ENCODE measurements at places on chromosomes 13 and 19. TPM values are rescaled to one million over a fixed set of nuclear protein-coding genes. Genes with fewer than 3 reads are reported as not detected.
A peak's percentile ranks its signal among the peaks of the same experiment; 100 is the strongest.

ZFP14 gene
- 7.1 TPM for total RNA-seq

FGF21 gene
- not detected for total RNA-seq

KLK5 gene
- total RNA-seq = not detected

CYP4F22 gene
- 0.80 TPM for total RNA-seq

DNA sequence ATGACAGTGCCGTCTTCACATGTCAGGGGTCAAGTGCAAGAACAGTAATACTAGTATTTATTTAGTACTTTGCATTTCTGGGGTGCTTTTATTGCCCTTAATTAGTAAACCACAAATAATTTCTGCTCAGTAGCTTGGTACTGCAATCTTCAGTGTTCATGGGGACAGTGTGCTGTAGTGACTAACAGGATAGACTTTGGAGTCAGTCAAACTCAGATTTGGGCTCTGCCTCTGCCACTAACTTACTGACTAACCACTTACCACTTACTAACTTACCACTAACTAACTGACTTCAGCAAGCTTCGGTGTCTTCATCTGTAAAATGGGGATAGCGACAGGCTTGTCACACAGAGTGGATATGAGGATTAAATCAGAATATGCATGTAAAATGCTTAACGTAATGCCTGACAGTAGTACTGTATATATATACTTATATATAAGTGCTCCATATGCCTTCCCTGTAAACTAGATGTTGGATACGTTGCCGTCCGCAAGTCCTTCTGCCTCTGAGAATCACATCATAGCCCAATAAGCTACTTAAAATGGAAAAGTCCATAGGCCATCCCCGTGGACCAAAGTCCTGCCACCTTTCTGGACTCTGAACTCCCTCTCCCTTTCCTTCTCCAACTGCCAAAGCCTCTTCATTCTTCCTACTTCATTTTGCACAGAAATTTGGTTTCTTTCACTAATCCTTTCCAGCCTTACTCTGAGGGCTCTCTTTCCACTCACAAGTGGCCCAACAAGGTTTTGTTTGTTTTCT, 158.1 kb downstream of the ZIC5 start:
- no peak for DNase-seq

DNA sequence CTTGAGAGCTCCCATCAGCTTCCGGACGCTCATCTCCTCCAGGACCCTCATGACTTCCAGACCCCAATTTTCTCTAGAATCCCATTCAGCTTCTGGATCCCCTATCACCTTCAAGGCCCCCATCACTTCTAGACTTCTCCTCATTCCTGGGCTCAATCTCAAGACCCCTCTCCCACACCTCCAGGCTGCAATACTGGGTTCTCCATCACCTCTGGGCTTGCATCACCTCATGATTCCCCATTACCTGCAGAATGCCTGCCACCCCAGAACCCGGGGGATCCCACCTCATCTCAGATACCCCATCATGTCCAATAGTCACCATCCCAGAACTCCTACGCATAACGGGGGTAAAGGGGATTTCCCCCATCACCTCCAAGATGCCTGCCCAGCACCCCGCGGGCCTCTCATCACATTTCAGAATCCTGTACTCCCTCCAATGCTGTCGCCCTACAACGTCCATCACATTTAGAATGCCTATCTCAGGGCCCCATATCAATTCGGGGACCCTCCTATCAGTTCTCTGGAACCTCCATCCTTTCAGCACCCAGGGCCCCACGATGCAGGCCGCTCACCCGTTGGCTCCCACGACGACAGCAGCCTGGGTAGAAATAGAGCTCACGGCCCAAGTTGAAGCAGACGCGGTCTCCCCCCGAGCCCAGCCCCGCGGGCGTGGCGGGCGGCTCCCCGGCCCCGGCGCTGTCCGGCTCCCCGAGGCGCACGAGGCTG, 738 bp downstream of the DMWD start:
- DNase-seq = no peak

- DNase-seq = peak; percentile 99
These were observed at the start of gene PPP1R15A for GRCh38 chr19:48872182-48872883. Gene PPP1R15A (plus strand): TSS chr19:48872421. CDS start chr19:48873234, 813 bp downstream.

DNA sequence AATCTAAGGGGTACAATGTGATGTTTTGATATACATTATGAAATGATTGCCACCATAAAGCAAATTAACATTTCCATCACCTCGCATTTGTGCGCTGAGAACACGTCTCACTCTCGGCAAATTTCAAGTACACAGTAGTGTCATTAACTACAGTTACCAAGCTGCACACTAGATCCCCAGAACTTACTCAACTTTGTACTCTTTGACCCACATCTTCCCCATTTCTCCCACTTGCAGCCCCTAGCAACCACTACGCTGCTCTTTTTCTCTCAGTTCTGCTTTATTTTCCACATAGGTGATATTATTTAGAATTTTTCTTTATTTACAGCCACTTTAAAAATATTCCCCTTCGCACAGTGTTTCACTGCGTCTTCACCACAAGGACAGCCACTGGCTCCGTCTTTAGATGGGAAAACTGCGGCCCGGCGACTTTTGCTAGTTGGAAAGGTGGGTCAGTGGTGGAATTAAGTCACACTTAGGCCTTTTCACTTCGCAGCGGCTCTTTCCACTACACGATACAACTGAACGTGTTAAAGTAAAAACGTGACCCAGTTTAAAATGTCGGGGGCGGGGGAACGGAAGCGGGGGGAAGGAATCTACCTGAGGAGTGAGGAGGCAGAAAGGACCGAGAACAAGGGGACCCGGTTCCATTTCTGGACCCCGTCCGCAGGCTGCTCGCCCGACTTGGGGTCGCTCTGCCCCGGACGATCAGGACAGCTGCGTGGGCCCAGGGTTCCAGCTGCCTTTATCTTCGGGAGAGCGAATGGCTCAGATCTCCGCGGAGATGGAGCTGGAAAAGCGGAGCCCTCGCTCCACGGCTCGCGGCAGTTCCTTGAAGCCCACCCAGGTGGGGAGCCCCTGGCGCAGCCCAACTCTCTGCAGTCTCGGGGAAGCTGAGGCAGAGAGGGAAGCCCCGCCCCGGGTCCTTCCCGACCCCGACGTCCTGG, 486.1 kb downstream of the UQCRFS1 start:
- DNase-seq = no peak

DNA sequence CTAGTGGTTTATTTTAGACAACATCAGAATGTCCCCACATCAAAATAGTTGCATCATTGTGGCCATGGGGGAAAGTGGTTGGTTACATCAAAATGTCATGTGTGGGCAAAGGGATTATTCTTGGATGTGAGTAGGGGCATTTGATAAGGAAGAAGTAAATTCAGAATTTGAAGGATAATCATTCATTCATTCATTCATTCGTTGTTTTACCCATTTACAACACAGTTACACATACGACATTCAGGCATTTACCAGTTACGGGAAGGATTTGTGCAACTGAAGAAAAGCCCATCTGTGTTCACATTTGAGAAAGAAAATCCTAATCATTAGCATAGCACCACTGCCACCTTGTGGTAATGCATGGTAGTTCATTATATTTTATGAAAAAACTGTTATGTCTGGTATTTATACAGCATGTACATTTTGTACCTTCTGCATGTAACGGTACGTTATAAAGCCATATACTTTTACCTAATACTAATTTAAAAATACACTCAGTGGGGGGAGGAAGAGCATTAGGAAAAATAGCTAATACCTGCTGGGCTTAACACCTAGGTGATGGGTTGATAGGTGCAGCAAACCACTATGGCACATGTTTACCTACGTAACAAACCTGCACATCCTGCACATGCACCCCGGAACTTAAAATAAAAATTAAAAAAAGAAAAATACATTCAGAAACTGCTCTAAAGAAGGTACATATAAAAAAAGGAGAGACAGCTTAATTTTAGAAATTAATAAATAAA, 62.1 kb downstream of the DGKH start:
- peak; percentile 87 for DNase-seq

DNA sequence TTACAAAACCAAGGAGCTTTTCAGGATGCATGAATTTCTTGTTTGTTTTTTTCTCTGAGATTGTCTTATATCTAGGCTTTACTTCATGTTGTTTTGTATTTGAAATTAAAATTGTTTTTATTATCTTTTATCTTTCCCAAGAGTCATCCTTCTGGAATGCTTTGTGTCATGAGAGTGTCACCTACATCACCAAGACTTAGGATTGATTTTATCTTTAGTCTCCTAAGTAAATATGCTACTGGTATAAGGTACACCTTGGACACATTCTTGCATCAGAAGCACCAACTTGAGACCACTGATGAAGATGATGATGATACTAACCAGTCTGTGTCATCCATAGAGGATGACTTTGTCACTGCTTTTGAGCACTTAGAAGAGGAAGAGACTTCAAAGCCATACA, 26.4 kb downstream of the AKAP11 start:
- no peak for DNase-seq

Measured in G401 (cell line).